ENCODE measurements at places on chromosomes 6 and 20.

- no peak for DNase-seq
These were observed at the start of gene GPSM3 for GRCh38 chr6:32192608-32193039. Gene GPSM3 (minus strand): TSS chr6:32192643. CDS start chr6:32192513, 130 bp downstream.

DNA sequence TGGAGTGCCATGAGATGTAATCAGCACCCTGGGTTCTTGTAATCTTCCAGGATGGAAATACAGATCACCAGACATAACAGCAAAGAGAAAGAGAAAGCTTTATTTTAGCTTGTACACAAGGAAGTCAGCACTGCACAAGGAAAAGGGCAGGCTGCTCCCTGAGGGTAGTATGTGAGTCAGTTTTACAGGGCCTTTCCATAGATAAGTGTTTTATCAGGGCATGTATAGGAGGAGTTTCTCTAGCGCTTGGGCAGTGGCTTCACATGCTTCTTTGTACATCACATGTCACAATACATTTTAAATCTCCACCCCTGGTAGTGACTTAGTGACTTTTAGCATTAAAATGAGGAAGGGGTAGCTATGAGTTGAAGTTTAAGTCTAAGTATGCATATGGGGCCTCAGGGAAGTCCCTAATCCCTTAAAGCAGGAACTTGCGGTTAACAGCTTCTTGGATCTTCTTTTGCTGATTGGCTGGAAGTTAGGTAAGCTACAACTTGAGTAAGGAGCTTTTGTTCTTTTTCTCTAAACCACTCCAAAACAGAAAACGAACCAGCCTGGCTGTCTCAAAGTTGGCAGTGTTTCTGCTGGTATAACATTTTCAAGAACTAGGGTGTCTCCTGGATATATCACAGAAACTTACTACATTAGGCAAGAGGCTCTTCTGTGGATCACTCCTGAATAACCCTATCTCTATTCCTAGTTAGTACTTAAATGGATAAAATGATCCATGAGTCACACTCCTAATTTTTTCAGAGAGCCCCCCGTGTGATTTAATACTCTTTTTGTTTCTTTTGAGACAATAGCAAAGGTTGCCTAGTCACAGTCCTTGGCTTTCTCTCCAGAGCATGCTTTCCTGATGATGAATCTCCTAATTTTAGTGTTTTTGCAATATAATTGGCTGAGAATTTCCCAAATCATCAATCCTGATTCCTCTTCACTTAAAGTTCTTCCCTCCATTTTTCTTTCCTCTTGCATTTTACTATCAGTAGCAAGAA lies 60.2 kb downstream of the MRAP2 start:
- no peak for DNase-seq

GRCh38 chr6:16380220-16380809 lies 141.9 kb downstream of the GMPR start:
- DNase-seq = no peak

DNA sequence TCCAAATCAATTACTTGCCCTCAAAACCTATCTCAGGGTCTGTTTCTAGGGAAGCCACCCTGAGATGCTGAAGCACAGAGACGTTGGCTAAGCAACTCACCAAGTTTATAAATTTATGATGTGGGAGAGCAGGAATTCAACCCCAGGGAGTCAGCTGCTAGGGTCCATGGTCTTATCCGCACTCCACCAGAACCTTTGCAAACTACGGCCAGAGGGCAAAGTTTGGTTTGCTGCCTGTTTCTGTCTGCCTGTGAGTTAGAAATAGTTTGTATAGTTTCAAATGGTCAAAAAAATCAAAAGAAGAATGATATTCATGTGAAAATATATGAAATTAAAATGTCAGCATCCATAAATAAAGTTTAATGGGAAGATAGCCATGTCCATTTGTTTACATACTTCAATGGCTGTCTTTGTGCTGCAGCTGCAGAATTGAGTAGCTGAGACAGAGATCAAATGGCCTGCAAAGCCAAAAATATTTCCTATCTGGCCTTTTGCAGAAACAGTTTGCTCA lies 83.7 kb upstream of the ZFP64 start:
- no peak for DNase-seq

GRCh38 chr20:44678242-44678641 lies 26.7 kb upstream of the ADA start:
- DNase-seq = no peak

DNA sequence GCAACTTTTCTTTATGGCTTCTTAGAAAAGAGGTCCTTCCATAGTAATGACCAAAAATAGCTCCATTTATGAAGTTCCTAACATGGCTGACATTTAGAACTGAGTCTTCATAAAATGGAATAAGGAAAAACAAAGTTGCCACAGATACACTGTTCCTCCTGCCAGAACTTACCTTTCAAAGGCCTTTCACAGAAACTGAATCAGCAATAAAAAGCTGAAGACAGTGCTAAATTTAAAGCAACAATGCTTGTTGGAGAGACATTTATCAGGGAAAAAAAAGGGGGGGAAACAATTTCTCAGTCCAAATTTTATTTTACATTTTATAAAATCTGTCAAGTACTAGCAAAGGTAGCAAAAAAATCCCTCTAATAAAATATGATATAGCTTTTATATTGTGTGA lies 17.3 kb downstream of the DEK start:
- no peak for DNase-seq

GRCh38 chr20:4243071-4243470 lies 227.7 kb upstream of the RNF24 start:
- no peak for DNase-seq

GRCh38 chr6:30740540-30740870 lies 2.0 kb downstream of the FLOT1 start:
- no peak for DNase-seq

DNA sequence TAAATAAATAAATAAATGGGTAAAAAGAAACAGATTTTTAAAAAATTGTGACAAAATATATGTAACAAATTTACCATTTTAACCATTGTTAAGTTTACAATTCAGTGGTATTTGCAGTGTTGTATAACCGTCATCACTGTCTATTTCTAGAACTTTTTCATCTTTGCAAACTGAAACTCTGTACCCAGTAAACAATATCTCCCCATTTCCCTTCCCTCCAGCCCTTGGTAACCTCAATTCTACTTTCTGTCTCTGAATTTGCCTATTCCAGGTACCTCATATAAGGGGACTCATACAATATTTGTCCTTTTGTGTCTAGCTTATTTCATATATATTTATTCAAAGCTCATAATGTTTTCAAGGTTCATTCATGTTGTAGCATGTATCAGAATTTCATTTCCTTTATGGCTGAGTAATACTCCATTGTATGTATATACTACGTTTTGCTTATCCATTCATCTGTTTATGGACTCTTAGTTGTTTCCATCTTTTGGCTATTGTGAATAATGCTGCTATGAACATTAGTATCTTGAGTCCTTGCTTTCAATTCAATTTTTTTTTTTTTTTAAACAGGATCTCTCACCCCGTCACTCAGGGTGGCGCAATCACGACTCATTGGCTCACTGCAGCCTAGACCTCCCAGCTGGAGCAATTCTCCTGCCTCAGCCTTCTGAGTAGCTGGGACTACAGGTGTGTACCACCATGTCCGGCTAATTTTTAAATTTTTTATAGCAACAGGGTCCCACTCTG lies 8.9 kb downstream of the MANBAL start:
- no peak for DNase-seq

DNA sequence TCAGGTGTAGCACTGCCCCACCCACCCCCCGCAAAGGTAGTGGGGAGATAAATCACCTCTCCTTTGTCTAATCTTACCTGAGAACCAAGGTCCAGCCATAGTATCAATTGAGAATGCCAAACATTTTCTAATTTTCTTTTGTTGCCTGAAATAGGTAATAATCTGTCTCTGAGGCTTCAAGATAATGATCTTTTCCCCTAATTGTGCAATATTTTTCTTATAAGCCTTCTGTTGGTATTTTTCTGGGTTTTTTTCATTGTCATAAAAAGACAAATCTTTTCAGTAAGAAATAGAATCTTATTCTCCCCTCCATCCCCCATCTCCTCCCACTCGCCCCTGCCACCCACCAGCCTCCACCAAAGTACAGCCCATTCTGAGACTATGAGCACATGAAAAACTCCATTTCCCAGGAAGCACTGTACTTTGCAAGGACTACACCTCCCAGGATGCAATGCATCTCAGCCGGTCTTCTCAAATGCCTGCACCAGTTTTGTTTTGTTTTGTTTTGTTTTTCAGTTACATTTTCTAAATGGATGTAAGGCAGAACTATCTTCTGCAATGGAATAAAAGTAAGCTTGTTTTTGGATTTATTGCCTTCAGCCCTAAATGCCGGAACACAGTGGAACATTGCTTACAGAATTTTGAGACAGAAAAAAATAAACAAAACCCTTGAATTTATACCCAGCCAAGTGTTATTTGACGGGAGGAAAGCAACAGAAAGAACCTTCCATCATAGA lies 268.0 kb downstream of the TFAP2A start:
- DNase-seq = no peak

DNA sequence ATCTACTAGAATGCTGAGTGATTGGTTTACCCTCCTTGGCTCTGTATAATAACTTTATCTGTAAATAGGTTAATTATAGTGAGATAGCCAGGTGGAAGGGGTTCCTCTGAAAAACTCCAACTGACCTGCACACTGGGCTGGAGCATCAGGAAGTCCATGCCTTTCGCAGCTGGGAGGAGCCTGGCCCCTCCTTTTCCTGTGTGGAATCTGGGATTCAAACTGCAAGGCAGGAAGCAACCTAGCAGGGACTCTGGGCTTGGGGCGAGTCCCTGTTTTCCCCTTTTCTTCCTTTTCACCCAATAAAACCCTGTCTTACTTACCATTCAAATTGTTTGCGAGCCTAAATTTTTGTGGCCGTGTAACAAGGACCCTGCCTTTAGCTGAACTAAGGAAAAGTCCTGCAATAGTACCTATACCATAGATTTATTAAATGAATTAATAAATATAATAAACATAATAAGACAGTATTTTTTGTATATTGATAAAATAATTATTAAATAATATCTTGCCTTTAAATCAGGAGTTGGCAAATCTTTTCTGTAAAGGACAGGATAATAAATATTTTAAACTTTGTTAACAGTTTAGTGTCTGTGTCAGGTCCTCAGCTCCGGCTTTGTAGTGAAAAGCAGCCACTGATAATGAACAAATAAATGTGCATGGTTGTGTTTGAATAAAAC lies 406.2 kb upstream of the MMS22L start:
- DNase-seq = no peak

GRCh38 chr6:46521464-46521971 lies 30.3 kb upstream of the RCAN2 start:
- no peak for DNase-seq

- no peak for DNase-seq
These were observed 287.3 kb downstream of the ZNF217 start for GRCh38 chr20:53306192-53306805.

DNA sequence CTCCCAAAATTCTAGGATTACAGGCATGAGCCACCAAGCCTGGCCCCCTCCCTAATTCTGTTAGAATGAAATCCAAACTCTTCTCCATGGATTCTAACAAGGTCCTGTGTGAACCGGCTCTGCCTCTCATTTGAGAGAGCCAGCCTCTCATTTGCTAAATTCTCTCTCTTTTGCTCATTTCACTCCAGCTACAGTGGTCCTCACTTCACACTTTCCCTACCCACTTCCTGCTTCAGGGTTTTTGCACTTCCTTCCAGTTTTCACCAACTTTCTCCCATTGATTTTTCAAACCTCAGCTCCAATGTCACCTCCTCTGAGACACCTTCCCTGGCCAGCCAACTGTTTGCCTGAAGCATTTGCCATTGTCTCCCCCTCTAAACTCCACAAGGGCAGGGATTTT lies 5.1 kb downstream of the COX4I2 start:
- no peak for DNase-seq

GRCh38 chr6:111984516-111985201 lies 69.2 kb upstream of the CCN6 start:
- no peak for DNase-seq

GRCh38 chr20:48492015-48492714 lies 335.6 kb downstream of the PREX1 start:
- DNase-seq = no peak

DNA sequence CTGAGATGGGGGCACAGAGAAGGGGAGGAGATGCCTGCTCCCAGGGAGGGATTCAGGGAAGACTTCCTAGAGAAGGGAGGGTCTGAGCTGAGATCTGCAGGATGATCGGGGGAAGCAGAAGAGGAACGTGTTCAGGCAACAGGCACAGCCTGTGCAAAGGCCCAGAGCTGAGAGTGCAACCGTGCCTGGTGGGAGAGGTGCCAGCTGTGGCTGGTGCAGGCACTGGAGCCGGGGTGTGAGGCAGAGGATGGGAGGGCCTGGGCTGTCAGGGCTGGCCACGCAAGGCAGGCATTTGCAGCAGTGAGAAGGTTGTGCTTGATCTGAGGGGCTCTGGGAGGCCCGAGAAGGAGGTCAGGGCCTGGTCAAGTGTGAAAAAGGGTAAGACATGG lies 27.7 kb downstream of the PTGIS start:
- no peak for DNase-seq

GRCh38 chr6:30450548-30450908 lies 38.8 kb upstream of the HLA-E start:
- no peak for DNase-seq

DNA sequence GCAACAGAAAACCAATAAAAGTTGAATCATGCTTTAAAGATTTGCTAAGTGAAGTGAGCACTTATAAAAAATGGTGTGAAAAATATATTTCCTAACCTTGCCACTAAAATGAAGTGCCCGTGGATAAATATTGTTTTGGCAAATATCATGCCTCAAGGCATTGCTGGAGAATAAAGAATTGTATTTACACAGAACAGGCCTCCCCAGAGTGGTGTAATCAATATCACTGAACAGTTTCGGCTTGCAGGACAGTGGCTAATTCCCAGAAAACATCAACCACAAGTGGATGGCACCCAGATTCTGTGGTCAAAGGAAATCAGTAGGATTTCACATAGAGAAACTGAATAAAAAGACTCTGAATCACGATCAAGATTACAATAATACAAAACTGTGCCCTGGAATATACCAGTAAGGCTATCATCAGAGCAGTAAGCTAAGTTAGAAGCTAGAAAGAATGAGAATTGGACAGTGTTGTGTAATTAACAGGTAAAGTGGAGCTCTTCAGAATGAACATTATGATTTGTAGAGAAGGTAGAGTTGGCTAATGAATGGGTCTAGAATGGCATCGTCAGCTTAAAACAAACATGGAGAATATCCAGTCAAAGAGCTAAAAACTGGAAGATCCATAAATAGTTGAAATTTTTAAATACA lies 1026.9 kb upstream of the ADGRB3 start:
- DNase-seq = no peak

DNA sequence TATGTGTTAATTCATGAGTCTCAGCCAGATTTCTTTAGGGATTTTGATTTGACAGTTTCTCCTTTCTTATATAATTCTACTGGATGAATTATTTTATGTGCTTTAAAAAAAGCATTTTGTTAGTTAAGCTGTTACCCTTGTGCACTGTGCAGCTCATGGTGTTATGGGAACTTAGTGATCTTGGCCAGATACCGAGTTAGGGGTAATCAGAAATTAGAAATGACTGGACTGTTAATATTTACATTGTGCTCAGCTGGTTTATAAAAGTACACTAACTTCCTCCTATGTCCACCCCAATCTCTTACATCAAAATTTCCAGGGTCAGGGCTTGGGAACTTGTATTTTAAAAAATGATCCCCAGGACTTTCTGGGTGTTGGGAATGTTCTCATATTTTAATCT lies 260.0 kb downstream of the ZFAND3 start:
- DNase-seq = no peak

GRCh38 chr6:15441215-15441868 lies 195.5 kb downstream of the JARID2 start:
- DNase-seq = no peak

All from AG04449 (cell line).